Left ventricle myocardium superior (tissue), 1 donor: ENCODE measurements at places on chromosomes 3 and 15. TPM values are rescaled to one million over a fixed set of nuclear protein-coding genes. Genes with fewer than 3 reads are reported as not detected.

GRCh38 chr3:8773941-8774542, 4.6 kb upstream of the OXTR start:
- DNase-seq: no peak

DNA sequence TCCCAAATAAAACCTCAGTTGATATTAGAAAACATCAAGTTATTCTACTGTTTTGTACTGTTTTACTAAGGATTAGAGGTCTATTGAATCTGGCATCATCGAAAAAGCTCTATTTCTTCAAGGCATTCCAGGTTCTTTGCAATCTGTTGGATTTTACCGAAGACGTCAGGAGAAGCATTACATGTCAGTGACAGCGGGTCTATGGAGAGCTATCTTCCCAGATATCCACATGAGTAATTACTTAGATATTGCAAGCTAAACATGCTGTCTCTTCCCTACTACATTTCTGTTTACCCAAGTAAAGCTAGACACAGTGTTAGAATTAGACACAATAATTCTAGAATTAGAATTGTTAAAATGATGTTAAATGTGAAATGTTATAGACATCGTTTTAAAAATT, 10.8 kb upstream of the GOLGA6L2 start:
- no peak for DNase-seq

DNA sequence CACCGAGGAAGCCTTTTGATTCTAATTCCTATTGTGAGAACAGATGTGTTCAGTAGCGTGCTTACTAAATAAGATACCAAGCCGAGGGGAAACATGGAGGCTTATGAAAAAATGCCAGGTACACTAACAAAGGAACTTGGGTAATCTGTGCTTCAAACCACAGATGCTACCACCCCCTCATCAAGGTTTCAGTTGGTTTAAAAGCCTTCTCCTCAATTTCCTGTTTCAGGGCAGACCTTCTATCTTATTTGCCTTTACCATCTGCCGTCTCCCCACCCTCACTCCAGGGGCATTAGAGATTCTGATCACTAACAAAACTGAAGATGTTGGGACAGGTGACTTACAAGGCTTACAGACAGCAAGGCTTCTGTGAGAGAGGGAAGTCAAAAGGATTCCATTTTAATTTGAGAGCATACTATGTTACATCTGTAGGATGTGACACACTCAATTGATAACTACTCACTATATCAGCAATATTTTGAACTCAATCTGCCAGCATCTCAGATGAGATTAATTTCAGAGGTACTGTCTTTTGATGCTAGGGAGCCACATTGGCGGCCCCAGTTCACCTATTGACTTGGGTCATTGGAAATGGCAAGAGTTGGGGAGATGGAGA, 60.6 kb upstream of the PLCL2 start:
- no peak for DNase-seq

Gene NANOGP8
- total RNA-seq: not detected

Gene GRK7
- not detected for total RNA-seq

Gene ATP8B4
- total RNA-seq: 3.1 TPM

Gene CHRM5
- total RNA-seq: not detected
